Hematopoietic multipotent progenitor cell treated with erythropoietin and hydrocortisone succinate and interleukin-3 and kit ligand, for 15 days (in vitro differentiated cells): ENCODE measurements at places on chromosomes 1 and 21.

DNA sequence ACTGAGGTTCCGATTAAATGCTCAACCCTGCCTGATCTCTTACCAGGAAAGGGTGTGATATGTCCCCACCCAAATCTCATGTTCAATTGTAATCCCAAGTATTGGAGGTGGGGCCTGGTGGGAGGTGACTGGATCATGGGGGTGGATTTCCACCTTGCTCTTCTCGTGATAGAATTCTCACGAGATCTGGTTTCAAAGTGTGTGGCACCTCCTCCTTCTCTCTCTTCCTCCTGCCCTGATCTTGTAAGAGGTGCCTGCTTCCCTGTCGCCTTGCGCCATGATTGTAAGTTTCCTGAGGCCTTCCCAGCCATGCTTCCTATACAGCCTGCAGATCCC lies 34.9 kb downstream of the RSPH1 start:
- no peak for DNase-seq

GRCh38 chr1:205009670-205010069 lies 33.3 kb upstream of the CNTN2 start:
- no peak for DNase-seq

GRCh38 chr1:207831517-207832327 lies 79.2 kb downstream of the CD34 start:
- no peak for DNase-seq

- DNase-seq = no peak
Observed at GRCh38 chr1:204799630-204800029, 71.0 kb upstream of the NFASC start.

DNA sequence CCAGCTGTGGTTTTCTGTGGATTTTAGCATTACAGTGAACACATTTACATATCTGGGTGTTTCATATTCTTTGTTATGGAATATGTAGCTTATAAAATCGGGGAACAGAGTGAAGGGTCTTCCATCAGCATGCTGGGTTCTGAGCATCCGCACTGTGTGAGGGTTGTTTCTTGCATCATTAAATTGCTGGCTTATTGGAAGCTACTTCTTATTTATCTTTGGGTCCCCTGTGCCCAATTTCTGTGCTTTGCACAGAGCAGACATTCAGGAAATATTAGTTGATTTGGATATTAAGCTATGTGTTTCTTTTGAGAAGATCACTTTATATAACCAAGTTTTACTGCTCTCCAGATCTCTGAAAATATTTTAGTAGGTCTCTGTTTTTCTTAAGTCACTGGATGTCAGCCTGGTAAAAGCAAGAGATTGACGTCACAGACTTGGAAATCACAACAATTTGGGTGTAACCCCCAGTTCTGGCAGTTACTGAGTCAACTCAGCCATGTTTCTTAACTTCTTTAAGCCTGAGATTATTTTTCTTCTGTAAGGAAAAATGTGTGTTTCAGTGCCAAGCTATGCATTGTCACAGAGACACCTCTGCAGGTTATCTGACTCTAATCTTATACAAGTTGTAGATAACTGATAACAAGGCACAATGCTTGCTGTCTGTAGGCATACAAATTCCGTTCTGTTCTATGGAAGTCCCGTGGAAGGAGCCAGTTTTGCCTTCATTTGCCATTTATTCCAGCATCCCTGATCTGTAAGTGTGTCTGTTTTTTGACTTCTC lies 258.3 kb upstream of the KAZN start:
- DNase-seq = no peak

GRCh38 chr1:227869279-227869842 lies 53.9 kb downstream of the PRSS38 start:
- DNase-seq = no peak

DNA sequence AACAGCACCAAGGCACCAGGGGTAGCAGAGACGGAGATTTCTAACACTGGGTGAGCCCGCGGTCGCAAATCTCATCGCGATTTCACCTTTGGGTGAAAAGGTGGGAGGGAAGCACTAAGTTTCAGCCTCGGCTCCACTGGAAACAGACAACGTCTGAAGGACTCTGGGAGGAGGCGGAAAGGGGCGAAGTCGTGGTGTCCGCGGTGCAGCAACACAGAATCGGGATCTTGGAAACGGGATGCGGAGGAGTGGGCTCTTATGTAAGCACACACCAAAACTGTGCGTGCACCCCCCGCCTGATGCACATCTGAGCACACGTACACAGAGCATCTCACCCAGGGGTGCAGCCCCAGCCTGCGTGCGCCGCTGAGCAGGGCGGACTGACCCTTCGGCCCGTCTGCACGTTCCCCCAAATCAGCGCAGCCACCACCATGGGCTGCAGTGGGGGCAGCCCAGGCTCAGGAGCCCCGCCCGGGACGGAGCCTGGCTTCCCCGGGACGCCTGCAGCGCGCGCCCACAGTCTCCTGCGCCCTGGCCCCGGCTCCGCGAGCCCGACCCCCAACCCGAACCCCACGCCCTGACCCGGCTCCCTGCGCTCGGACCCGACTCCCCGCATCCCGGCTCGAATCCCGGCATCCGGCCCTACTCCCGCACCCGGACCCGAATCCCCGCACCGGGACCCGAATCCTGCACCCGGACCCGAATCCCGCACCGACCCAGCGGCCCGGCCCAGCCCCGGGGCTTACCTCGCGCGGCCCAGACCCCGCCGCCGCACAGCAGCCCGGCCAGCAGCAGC lies 670 bp downstream of the CLSTN1 start:
- no peak for DNase-seq

GRCh38 chr1:177346790-177347359 lies 176.1 kb downstream of the BRINP2 start:
- DNase-seq = no peak

- DNase-seq = no peak
Observed at GRCh38 chr1:92505015-92505692, 18.4 kb upstream of the GFI1 start.

DNA sequence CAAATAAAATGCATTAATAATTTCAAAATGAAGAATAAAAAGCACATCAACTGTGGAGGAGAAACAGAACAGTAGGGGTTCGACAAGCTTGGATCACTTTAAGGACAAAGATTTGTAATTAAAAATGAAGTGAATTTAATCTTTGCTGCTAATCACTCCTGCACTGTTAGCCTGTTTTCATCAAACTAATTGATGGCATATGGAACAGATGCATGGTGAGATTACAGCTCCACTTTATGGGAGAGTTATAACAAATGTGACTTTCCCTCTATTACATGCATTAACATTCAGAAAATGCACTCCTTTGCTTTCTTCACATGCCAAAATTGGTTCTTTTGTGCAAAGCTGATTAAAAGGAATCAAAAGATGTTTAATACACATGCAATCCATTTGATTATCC lies 207.2 kb upstream of the C21orf91 start:
- no peak for DNase-seq
